ENCODE measurements at places on chromosomes 13 and 19.

DNA sequence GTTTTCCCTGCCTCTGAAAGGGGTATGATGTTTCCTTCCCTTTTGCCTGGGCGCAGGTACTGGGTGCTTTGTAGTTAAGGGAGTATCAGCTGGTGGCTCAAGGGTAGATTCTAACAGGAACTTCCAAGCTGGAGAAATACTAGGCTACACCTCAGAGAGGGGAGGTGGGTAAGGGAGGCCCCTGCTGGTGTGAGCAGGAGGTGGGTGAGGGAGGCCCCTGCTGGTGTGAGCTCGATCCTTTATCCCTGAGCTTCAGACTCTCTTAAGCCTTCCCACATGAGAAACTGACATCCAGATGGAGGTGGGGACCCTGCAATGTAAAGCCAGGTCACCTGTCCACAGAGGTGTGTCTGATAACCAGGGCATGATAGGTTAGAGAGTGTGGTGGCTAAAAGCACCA, 32.1 kb downstream of the CYP2B6 start:
- DNase-seq = no peak

- peak; percentile 97 for DNase-seq
These were observed 136.3 kb upstream of the SERP2 start for GRCh38 chr13:44237276-44237767.

DNA sequence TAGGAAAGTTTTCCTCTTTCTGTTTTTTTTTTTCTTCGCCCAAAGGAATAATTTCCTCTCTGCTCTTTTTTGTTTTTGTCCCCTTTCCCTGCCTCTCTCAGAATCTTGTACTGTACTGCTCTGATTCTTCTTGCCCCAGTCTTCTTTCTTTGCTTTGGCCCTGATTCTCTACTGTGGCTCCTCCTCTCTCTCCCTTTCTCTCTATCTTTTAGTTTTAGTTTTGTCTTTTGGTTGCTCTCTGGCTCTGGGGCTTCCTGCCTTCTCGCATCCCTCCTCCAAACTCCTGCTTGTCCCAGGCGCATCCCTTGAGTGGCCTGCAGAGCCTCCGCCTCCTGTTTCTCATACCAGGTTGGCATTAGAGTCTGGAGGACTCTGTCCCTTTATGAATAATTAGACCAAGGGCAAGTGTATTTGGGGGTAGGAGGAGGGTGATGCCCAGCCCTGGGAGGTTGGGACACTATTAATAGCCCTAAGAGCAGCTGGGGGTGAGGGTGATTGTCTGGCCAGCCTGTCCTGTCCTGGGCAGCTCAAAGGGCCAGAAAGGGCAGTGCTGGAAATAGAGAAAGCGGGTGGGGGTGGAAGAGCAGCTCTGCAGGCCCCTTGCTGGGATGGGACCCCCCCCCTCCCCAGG, 39.1 kb downstream of the LYL1 start:
- no peak for DNase-seq

DNA sequence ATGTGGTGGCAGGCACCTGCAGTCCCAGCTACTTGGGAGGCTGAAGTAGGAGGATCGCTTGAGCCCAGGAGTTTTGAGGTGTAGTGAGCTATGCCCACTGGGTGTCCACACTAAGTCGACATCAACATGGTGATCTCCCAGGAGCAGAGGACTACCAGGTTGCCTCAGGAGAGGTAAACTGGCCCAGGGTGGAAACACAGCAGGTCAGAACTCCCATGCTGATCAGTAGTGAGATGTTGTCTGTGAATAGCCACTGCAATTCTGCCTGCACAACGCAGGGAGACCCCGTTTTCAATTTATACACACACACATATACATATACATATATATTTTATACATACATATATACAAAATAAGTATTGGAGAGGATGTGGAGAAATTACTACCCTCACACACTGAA, 2.1 kb upstream of the ZNF224 start:
- DNase-seq = no peak

DNA sequence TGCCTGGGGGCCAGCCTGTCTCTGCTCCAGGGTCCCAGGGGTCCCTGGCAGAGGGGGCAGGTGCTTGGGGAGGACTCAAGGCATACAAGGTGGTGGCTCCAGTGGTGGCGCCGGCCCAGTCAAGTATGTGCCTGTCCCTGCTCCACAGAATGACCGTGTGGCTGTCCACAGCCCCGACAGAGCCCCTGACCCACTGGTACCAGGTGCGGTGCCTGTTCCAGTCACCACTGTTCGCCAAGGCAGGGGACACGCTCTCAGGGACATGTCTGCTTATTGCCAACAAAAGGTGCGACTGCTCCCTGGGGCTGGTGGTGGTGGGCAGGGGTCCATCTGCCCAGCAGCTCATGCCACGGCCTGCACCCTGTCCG, 8.2 kb downstream of the YIPF2 start:
- DNase-seq = no peak

- no peak for DNase-seq
These were observed 16.1 kb upstream of the ZNF274 start for GRCh38 chr19:58166708-58167280.

GRCh38 chr13:90485436-90485835, 862.1 kb upstream of the MIR17HG start:
- DNase-seq = peak; percentile 71

GRCh38 chr13:30869491-30869890, 36.6 kb upstream of the MEDAG start:
- no peak for DNase-seq

GRCh38 chr19:51466723-51467122, 8.5 kb upstream of the SIGLEC8 start:
- DNase-seq = no peak

DNA sequence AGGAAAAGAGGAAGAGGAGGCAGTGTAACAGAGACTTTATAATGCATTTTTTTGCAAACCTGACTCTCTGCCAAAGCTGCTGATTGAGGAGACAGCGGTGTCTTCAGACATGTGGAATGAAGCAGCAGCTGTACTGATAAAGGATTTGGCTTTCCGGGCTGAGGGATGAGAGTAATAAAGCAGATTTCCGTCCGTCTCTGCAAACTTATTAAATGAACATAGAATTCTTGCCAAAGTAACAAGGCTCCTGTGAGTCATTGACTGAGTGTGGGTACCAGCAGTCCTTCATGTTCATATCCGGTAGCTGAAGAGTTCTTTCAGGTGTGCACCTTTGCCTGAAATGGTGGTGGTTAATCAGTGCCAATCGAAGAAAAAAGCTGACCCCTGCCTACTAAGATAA, 112.6 kb downstream of the LIG4 start:
- peak; percentile 58 for DNase-seq

DNA sequence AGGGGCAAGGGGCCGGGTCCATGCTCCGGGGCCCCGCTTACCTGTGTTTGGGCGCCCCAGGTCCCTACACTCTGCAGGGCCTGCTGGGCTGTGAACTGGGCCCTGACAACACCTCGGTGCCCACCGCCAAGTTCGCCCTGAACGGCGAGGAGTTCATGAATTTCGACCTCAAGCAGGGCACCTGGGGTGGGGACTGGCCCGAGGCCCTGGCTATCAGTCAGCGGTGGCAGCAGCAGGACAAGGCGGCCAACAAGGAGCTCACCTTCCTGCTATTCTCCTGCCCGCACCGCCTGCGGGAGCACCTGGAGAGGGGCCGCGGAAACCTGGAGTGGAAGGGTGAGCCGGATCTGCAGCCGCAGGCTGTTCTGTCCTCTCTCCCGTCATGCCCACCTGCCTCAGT, 1.7 kb downstream of the FCGRT start:
- no peak for DNase-seq

GRCh38 chr13:22936228-22936627, 244.6 kb upstream of the SGCG start:
- DNase-seq = no peak

- no peak for DNase-seq
These were observed 20.2 kb upstream of the F2RL3 start for GRCh38 chr19:16868423-16869130.

- DNase-seq = no peak
These were observed 7.3 kb downstream of the PIAS4 start for GRCh38 chr19:4014541-4015491.

DNA sequence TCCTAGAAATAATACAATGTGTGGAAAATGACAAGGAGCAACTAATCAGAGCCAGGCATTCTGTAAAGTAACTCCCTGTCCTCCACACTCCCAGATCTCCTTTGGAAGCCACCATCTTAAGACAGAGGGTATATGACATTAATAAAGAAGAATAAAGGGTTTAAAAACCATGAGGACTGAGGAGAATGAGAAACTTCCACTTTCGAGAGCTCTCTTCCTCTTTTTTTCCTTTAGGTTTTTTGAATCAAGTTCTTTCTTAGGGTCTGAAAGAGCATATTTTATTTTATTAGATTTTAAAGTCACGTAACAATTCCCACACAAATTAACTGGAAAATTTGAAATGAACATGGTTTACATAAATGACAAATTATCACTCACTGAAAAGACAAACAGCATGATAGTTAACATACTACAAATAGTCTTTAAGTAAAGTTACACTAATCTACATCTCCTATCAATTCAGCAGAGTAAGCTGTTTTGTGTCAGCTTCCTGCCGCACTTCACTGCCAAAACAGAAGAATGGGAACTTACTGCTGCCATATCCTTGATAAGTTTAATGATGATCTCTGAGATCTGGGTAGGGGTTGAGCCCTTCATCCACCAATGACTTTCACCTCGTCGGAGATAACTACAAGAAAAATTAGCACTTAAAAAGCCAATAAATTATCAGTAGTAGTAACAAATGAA, 38.6 kb upstream of the FBXL3 start:
- DNase-seq = no peak

DNA sequence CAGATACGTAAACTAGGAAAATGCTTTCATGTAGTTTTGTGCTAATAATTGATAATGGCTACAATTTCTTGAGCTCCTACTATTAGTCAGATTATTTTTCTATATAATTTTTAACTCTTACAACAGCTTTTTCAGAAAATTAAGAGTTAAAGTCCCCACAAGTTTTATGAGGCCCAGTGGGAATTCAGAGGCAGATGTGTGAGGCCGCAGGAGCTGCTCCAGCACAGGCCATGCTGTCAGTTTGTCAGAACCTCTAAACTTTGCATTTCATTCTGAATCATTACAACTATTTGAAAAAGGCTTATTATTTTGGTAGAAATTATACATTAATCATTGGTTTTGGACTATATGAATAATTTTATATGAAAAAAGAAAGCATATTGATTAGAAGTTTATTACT, 370.8 kb downstream of the MYO16 start:
- no peak for DNase-seq

DNA sequence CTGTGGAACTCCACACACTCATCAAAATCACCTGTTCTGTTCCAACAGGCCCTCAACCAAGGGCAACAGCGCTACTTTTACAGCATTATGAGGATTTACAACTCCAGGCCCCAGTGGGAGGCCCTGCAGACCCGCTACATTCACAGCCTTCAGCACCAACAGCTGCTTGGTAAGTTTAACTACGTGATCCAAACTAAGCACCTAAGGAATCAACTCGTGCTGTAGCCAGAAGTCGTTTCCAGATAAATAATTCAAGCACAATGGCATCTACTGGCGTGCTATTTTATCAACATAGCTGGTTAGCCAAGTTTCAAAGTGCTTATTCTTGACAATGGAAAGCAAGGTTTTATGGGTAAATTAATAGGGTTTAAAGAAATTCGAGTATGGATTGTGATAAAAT, 5.3 kb downstream of the FAM216B start:
- no peak for DNase-seq

DNA sequence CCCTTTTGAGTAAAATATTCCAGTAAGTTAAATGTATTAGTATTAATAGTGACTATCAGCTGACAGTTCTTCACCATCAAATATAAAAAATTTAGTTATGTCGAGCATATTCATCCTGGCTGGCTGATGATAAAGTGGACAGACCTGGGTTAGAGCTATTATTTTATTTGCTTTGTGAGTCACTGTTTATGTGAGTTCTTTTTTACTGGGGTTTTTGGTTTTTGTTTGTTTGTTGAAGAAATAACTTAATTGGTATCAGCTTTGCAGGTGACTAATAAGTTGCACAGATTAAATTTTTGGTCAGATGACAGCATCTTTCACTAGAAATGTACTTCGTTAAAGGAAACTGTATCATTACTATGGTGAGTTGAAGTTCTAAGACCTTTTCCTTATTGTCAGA, 224.7 kb downstream of the GGACT start:
- no peak for DNase-seq

- DNase-seq = no peak
These were observed 6.1 kb upstream of the ZNF681 start for GRCh38 chr19:23764781-23765180.

DNA sequence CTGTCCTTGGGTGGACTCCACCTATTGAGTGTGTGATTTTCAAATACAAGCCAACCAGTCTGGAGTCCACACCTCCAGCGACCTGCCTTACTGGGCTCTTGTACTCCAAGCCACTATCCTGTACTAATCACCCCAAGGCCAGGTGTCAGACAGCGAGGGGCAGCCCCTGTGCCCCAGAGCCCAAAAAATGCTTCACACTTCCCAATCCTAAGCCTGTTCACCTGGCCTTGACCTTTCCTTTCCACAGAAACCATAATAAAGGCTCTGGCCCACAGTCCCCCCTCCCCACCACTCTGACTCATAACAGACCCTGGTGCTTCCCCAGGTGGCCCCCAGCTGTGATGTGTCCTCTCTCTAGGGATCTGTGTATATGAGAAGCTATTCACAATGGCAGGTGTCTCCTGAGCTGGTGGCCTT, 3.9 kb downstream of the CD209 start:
- DNase-seq = no peak

DNA sequence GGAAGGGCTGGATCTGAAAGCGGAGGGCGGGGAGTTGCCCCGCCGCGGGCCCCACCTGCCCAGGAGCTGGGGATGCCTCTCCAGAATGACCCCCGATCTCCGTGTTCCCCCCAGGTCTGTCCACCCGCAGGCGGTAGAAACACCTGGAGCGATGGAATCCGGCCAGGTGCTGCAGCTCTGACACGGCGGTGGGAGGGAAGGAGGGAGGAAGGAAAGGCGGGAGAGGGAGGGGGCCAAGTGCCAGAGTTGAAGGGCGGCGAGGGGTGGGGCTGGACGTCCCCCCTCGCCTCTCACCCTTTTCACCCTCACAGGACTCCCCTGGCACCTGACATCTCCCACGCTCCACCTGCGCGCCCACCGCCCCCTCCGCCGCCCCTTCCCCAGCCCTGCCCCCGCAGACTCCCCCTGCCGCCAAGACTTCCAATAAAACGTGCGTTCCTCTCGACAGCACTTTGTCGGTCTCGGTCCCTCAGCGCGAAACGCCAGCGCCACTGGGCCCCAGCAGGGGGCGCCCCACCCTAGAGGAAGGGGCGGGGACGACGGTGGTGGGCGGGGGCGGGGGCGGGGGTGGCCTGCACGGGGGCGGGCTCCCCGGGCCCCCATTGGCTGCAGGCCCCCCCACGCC, 337 bp upstream of the FXYD7 start:
- DNase-seq = no peak

DNA sequence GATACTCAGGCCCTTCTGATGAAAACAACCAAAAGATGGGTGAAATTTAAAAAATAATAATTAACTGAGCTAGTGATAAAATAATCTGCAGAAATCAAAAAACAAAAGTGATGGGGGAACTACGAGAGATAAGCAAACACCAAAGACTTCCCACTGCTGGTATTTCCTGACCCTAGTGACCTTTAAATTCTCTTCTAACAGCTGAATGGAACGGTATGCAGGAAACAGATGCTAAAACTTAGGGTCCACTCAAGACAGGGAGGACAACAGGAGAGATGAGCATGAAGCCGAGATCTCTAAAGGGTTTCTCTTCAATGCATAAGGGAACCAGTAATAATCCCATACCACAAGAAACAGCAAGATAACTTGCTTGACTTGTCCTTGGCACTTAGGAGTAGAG, 50.8 kb downstream of the USP12 start:
- DNase-seq = no peak

- no peak for DNase-seq
These were observed 17.2 kb upstream of the DCUN1D2 start for GRCh38 chr13:113507505-113508345.

GRCh38 chr13:31441800-31442510, 242.2 kb downstream of the B3GLCT start:
- no peak for DNase-seq
